ENCODE measurements at places on chromosomes 3 and 15.

DNA sequence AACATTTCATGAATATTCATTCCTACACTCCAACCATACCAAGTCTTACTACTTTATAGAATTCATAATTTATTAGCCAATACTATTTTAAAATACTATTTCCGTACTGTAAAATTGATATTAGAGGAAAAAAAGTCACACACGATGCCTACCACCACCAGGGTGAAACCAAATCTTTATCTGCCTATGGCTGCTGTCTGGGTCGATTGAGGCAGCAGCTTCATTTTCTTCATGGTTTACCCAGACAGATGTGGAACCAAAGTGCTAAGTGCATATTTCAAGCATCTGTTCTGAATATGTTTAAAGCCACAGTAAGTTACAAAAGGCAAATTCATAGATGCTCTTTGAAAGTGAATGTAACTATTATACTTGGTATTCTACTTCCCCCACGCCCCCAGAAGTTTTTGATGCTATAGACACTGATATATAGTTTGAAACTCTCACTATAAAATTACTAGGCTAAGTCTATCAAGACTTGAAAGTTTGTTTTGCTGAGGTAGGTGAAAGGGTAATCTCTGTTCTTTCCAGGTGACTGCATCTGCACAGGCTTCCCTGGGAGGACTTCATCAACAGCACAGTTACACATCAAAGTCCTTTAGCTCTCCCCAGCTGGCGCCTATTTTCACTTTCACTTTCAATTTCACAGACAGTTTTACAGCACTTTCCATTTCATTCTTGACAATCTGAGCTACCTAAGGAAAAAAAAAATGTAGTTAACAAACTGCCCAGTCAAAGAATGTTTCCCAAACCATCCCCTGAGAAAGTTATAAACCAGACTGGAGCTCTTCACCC lies 113.9 kb downstream of the POLQ start:
- DNase-seq = peak; percentile 75

- DNase-seq = no peak
Observed at GRCh38 chr15:22919171-22919570, 61.0 kb downstream of the CYFIP1 start.

DNA sequence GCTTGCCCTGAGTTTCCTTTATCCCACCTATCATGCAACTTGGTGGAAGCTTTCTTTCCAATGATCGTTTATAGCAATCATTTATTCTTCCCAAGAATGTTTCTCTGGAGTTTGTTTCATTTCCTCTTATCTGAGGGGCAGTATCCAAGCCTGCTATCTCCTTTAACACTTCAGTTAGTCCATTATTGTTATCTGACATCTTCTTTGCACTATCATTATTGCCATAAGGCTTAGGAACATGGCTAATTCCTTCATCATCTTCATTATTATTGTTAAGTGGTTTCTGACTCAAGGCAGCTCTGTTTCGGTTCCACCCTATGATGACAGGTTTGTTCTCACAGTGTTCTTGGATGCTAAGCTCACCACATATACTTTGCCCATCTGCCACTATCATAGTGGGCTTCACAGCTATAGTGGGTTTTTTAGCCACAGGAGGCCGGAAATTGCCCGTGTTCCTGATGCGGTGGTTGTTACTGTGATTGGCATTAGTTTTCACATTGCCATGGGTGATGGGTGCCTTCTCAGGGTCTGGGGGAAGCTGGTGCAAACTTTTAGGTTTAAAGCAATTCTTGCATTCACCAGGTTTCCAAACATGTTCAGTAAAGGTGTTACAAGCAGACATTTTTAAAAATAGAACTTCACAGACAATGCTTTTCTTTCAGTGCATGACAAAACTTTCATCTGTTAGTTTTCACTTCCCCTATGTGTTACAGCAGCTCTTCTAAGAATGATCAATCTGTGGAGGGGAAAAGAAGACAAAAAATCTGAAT lies 110.6 kb upstream of the TSPAN3 start:
- peak; percentile 56 for DNase-seq

GRCh38 chr3:15263120-15263519 lies 57.1 kb downstream of the CAPN7 start:
- no peak for DNase-seq

GRCh38 chr15:52008698-52009434 lies 10.2 kb upstream of the MAPK6 start:
- DNase-seq = peak; percentile 26

DNA sequence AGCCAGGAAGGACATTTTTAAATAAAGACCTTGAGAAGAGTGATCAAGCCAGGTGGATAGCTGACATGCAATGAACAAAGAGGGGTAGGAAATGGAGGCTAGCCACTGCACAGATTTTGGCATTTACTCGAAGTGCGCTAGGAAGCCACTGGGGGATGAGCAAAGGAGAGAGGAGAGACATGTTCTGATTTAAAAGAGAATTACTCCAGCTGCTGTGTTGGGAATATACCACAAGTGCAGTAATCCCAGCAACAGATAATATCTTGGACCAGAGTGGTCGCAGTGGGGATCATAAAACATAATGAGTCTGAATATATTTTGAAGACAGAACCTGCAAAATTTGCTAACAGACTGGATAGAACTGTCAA lies 19.9 kb downstream of the KPNA4 start:
- DNase-seq = no peak

DNA sequence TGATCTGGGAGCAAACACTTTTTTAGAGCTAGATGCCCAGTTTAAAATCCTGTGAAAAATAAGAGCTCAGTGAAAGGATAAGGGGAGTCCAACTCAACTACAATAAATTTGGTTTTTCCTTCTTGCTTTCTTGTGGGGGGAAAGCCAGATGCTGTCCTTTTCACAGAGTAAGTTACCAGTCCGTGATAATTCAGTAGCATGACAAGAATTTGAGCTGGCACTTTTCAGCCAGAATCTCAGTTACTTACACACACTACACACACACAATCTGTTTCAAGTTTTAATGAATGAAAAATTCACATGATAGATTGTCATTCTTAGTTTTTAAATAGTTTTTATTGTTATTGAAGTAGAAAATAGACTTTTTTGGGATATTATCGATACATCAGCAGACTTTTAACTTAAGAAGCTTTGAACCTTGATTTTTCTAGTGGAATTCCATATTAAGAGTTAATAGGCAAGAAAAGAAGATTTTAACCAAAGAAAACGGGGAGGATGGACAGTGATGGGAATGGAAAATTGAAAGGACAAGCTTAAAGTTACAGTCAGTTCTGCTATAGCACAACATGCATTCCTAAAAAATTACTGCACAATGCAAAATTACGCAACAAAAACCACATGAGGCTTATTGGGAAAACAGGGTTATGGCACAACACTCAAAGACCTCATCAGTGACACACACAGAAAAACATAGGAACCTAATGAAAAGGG lies 47.0 kb downstream of the PSMD6 start:
- DNase-seq = peak; percentile 92

- peak; percentile 2 for DNase-seq
Observed at GRCh38 chr15:50302581-50302980, 37.1 kb upstream of the HDC start.

DNA sequence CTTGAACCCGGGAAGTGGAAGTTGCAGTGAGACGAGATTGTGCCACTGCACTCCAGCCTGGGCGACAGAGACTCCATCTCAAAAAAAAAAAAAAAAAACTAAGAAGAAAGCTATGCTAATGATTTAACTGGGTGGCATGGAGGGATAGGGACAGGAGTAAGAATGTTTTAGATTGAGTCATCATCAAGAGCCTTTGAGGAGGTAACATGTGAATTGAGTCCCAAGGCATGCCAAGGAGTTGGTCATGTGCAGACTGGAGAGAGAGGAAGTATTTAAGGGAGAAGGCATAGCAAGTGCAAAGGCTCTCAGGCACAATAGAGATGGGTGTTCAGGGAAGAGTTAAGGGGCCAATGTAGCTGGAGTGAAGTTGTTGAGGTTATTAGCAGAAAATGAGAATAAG lies 9.1 kb downstream of the BNC1 start:
- no peak for DNase-seq

GRCh38 chr3:187623285-187623814 lies 46.8 kb downstream of the SST start:
- DNase-seq = no peak

Measured in suppressor macrophage treated with lipopolysaccharide for 4 hours (primary cell).